ENCODE measurements at places on chromosomes 3 and 15.

- peaks cover 38% of the 10 kb centered on the region for H3K36me3 ChIP-seq
- no peak for DNase-seq
- H3K4me1 ChIP-seq = peaks cover 5% of the 10 kb centered on the region
- H3K27me3 ChIP-seq = no peaks in the 10 kb centered on the region
Observed at GRCh38 chr15:70077188-70078147, 20.2 kb downstream of the TLE3 start.

GRCh38 chr3:141412087-141412935 lies 44.0 kb downstream of the ZBTB38 start:
- no peaks in the 10 kb centered on the region for H3K27me3 ChIP-seq
- peak; percentile 78 for DNase-seq
- peak overlapping the region; percentile 99 for H3K27ac ChIP-seq
- H3K4me3 ChIP-seq = peak overlapping the region; percentile 75
- peaks cover 55% of the 10 kb centered on the region for H3K36me3 ChIP-seq
- peaks cover 80% of the 10 kb centered on the region for H3K4me1 ChIP-seq

- H3K27ac ChIP-seq = no peak overlapping the region
- H3K36me3 ChIP-seq = no peaks in the 10 kb centered on the region
- H3K4me3 ChIP-seq = no peak overlapping the region
- DNase-seq = no peak
- no peaks in the 10 kb centered on the region for H3K4me1 ChIP-seq
Observed at GRCh38 chr3:160331127-160331937, 67.7 kb downstream of the IFT80 start.

- no peak for DNase-seq
- H3K27me3 ChIP-seq = peaks cover 10% of the 10 kb centered on the region
- H3K4me1 ChIP-seq = no peaks in the 10 kb centered on the region
- no peaks in the 10 kb centered on the region for H3K36me3 ChIP-seq
- H3K27ac ChIP-seq = no peak overlapping the region
- H3K4me3 ChIP-seq = no peak overlapping the region
Observed at GRCh38 chr3:133865136-133865855, 30.4 kb downstream of the RAB6B start.

- H3K4me3 ChIP-seq = peak overlapping the region; percentile 77
- peaks cover 70% of the 10 kb centered on the region for H3K4me1 ChIP-seq
- DNase-seq = peak; percentile 62
- H3K27me3 ChIP-seq = peaks cover 3% of the 10 kb centered on the region
- H3K36me3 ChIP-seq = peaks cover 6% of the 10 kb centered on the region
Observed at GRCh38 chr15:91853948-91854638, 585 bp downstream of the SLCO3A1 start.

GRCh38 chr3:36700537-36701248 lies 63.7 kb downstream of the DCLK3 start:
- H3K27me3 ChIP-seq = no peaks in the 10 kb centered on the region
- no peaks in the 10 kb centered on the region for H3K4me1 ChIP-seq
- peak; percentile 58 for DNase-seq
- no peak overlapping the region for H3K4me3 ChIP-seq
- H3K27ac ChIP-seq = no peak overlapping the region

DNA sequence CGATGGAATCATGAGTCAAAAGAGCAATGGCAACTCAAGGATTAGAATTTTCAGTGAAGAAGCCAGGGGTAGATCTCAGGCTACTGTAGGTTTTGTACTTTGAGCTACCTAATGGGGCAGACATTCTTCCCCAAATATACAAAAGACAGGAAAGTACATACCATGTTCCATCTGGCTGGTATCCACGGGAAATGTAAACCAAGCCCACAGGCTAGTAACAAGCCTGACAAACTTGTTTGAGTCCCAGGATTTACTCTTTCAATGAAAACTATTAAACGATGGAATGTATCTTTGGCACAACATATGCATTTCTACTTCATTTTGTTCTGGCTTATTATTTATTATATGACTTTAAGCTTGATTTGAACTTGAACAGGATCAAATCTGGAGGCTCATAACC lies 44.2 kb upstream of the GOLIM4 start:
- H3K4me3 ChIP-seq = no peak overlapping the region
- DNase-seq = no peak
- H3K36me3 ChIP-seq = no peaks in the 10 kb centered on the region
- no peaks in the 10 kb centered on the region for H3K4me1 ChIP-seq
- H3K27me3 ChIP-seq = peaks cover 2% of the 10 kb centered on the region

- H3K36me3 ChIP-seq = no peaks in the 10 kb centered on the region
- H3K27ac ChIP-seq = no peak overlapping the region
- no peaks in the 10 kb centered on the region for H3K4me1 ChIP-seq
- no peak overlapping the region for H3K4me3 ChIP-seq
- DNase-seq = no peak
Observed at GRCh38 chr3:33202711-33203457, 15.7 kb downstream of the SUSD5 start.

GRCh38 chr15:41790169-41790568 lies 15.9 kb downstream of the MAPKBP1 start:
- H3K27me3 ChIP-seq = no peaks in the 10 kb centered on the region
- H3K4me3 ChIP-seq = no peak overlapping the region
- DNase-seq = no peak

All from activated CD8-positive, alpha-beta memory T cell treated with anti-CD3 and anti-CD28 coated beads, Interleukin-2, amount 10 ng/mL, durations not matched to agents 7 days and 5 days (primary cell).